ENCODE measurements at places on chromosomes 1 and 21.

GRCh38 chr1:235052067-235053008 is 76.3 kb downstream of the TOMM20 start:
- DNase-seq, result no peak

DNA sequence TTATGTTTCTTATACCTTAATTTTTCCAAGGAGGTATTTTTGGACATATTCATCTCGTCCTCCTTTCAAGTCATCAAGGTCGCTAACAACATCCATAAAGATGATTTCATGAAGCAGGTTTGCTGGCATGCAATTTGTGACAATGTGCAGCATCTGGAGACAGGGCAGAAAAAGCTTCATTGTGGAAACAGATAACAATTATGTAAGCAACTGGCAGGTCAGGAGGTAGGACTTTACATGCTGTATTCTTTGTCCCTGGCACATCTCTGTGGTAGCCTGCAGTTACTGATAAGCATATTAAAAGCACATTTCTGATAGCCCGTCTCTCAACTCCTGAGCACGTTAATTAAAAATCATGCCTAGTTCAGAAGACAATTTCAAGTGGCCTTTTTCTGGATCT is 156.8 kb downstream of the LEPR start:
- no peak for DNase-seq

- no peak for DNase-seq
Measured at GRCh38 chr1:51453010-51453409, 66.1 kb downstream of the EPS15 start.

DNA sequence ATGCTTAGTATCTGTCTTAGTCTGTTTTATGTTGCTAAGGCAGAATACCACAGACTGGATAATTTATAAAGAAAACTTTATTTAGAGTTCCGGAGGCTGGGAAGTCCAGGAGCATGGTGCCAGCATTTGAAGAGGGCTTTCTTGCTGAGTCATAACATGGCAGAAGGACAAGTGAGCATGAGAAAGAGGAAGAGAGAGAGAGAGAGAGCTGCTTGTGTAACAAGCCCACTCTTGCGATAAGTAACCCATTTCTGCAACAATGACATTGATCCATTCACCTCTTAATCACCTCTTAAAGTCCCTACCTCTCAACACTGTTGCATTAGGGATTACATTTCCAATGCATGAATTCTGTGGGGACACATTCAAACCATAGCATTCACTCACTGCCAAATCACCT is 11.7 kb upstream of the MYOCOS start:
- DNase-seq, result no peak

DNA sequence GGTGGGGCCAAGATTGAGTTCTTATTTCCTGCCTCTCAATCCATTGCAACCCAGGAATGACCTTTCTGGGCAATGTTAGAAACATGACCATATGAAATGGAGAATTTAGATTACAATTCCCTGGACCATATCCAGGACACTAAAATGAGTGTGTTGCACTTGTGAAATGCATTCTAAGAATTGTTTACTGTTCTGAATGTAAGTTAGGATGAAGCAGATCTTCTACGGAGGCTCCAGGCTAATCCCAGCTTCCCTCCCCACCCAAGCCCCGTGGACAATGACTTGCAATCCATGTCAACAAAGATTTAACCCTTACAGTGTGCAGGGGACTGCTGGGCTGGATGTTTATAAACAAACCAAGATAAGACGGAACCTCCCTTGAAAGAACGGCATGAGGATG is 31.7 kb upstream of the HAO2 start:
- DNase-seq, result no peak

DNA sequence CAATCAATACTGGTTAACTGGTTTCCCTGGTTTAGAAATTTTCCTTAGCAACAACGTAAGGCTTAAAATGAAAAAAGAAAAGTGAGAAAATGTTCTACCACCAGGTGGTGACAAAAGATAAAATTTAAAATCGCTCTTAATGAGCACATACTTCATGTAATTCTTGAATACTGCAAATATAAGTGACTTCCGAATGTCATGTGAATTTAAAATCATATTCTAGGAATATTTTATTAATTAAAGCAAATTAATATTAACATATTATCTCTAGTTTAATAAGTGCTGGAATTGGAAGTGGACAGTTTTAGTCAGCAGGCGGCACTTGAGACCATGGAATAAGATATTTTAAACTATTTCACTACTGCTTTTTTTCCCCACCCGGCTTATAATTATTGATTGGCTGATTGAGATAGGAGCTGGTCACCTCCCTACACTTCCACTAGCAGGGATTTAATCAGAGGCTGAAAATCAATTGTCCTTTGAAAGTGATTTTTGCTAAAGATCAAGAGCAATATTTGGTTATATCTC is 5.0 kb upstream of the ADAMTS1 start:
- DNase-seq, result peak; percentile 74

- DNase-seq, result no peak
Measured at GRCh38 chr1:248914796-248915381, 8.9 kb downstream of the PGBD2 start.

DNA sequence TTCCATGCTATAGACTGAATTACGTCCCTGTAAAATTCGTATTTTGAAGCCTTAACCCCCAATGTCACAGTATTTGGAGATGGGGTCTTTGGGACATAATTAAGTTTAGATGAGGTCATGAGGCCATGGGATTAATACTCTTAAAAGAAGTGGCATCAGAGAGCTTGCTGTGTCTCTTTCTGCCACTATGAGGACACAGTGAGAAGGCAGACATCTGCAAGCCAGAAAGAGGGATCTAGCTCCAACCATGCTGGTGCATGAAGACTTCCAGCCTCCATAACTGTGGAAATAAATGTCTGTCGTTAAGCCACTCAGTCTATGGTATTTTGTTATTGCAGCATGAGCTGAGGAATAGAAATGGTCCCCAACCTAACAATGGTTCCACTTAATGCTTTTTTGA is 99.0 kb downstream of the LTN1 start:
- DNase-seq, result no peak

- no peak for DNase-seq
Measured at GRCh38 chr1:211731456-211732292, 56.3 kb upstream of the NEK2 start.

GRCh38 chr1:207876131-207876530 is 34.8 kb downstream of the CD34 start:
- DNase-seq, result no peak

DNA sequence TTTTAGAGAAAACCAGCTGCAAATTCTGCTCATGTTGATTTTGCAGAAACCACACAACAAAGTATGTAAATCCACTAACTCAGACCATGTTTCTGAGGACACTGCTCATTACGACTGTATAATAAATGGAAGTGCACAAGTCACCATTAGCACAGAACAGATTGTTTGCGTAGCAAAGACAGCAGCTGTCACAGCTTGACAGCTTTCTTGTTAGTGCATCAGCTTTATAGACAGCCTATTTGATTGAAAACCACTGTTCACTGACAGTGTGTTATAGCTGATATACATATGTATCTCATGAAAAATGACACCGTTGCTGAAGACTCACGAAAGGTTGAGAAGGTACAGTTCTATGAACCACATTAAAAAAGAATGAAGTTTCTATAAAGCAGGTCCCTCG is 560.2 kb upstream of the ZRANB2 start:
- no peak for DNase-seq

GRCh38 chr1:64572222-64572900 is 102.4 kb downstream of the CACHD1 start:
- no peak for DNase-seq

- no peak for DNase-seq
Measured at GRCh38 chr21:36249576-36250422, 70.2 kb upstream of the MORC3 start.

DNA sequence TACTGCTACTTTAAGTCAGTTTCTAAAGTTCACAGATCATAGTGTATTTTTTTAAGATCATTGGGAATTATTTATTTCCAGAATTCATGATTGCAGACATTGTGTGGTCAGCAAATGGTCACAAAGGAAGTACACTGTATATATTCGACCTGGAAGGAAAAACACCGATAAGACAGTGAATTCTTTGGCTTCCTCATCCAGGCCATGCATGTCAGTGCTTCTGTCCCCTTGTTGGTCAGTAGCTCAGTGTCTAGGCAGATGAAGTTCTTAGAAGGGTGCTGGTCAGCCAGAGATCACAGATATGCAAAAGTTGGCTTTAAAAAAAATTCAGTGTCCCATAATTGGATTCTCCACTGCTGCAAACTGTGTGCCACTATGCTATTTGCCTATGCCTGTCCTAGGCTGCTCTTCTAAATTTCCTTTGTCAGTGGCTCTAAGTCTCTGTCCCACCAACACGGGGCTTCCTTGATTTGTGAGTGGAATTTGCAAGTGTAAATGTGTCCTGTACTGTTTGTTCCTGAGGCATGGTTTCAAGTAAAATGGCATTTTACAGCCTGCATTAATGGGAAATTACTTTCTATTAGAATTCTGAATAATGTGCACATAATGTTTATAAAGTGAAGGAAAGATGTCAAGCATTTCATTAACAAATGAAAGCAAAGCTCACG is 12.0 kb upstream of the VAMP4 start:
- DNase-seq, result no peak

DNA sequence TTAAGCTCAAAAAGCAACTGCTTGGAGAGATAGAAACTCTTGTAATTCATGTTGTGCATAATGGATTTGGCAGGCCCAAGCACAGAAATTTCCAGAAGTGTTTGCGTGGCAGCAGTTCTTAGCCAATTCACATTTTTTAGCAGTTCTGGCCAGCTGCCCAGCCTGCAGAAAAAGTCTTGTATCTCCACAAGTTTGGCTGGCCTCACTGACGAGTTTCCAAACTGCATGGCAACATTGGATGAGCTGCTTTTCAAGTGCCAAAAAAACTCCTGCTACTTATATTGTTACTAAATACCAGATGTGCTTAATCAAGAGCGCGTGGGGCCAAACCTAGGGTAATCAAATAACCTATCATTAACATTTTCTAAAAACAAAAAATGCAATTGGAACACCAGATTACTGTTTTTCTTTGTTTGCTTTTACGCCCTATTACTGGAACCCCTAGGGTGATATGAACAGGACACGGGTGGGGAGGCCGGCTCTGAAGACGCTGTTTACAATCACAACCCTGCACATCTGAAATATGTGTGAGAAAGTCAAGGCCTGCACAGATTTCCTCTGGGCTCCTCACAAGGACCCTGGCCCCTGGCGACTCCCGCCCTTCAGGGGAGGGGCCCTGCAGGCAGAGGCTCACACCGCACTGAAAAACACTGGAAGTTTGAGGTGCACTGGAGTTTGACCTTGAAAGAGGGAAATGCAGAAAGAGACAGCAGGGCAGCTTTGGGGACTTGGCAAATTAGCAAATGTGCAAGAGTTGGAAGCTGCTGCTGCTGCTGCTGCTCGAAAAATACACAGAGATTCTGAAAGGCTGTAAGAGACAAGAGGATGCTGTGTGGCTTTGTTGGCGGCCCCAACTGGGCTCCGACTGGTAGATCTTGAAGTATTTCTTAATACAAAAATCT is 55.2 kb upstream of the TARBP1 start:
- DNase-seq, result peak; percentile 84

DNA sequence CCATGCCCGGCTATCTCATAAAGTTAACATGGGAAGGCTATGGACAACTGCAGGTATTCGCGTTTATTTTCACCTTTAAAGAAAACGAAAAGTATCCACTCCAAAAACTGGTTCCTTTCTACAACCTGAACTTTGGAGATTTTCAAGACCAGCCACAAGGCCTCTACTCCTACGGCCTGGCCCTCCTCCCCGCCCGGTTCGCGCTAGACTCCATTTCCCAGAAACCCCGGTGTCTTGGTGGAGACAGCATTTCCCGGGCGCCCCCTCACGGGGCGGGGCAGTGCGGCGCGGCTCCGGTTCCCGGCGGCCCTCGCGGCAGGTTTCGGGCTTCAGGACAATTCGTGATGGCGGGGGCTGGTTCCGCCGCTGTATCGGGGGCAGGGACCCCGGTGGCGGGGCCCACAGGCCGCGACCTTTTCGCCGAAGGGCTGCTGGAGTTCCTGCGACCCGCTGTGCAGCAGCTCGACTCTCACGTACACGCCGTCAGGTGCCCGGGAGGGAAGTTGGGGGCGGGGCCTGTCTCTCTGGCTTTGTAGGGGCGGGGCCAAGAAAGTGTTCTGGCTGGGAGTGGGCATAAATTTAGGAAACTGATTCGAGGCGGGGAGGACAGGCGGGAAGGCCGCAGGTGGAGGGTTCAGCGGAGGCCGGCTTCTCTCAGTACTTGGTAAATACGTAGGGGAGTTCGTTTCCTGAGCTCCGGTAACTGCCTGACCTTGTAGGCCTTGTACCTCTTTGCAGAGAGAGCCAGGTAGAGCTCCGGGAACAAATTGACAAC is at the start of gene SNAPIN:
Gene SNAPIN (plus strand): TSS at position 304 of the 775 bp plus-strand sequence. CDS start 41 bp downstream, at position 345.
- DNase-seq, result peak; percentile 92

- DNase-seq, result no peak
Measured at GRCh38 chr1:34682452-34683223, 72.2 kb upstream of the GJB5 start.

- DNase-seq, result no peak
Measured at GRCh38 chr1:239718571-239718970, 332.2 kb downstream of the CHRM3 start.

DNA sequence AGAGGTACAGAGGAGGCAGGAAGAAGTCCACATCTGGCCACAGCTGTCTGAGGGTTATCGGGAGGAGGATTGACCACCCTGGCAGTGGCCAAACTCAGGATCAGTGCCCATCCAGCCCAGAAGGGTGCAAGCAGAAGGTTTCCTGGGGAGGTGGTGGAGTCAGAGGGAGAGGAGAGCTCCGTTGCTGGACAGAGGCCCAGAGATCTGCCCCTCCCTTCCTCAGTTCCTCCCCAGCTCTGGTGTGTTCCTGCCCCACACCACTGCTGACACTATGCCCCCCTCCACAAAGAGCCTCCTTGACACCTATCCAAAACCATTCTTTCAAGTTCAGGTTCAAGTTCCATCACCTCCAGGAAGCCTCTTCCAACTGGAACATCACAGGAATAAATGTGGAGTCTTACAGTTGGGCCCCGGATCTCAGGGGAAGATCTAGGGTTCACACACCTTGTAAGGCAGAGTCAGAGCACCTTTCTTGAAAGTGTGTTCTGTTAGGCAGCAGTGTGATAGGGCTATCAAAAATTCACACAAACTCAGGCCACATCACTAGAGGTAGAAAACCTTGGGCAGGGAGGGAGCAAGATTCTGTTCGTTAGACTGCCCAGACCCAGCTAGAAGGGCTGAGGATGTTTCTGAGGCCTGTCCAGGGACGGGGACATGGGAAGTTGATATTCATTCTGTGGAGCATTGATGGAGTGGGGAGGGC is 7.4 kb downstream of the LDLRAD1 start:
- DNase-seq, result no peak

- DNase-seq, result no peak
Measured at GRCh38 chr1:162193221-162193620, 123.7 kb downstream of the NOS1AP start.

- DNase-seq, result peak; percentile 86
Measured at GRCh38 chr1:54547601-54548388, at the start of gene ACOT11. Gene ACOT11, plus strand, starts transcription at chr1:54548228. Its CDS starts 82 bp downstream, at chr1:54548310.

- DNase-seq, result no peak
Measured at GRCh38 chr1:199861020-199861795, 166.3 kb upstream of the NR5A2 start.

- no peak for DNase-seq
Measured at GRCh38 chr1:54768093-54768492, 3.8 kb upstream of the PARS2 start.

DNA sequence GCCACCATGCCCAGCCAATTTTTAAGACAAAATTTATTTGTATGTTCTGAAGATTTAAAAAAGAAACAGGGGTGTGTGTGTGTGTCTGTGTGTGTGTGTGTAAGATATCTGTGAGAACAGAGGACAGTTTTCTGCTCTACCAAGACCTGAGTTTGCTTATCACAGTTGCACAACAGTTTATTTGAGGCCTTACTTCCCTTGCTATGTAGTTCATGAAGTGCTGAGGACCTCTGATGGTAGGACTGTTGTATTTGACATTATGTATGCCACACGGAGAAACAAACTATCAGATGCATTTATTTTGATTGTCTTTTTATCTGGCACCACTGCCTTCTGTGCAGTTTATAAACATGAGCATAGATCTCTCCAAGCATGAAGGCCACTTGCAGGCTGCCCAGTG is 355.2 kb downstream of the PBX1 start:
- DNase-seq, result peak; percentile 18
